ENCODE measurements at places on chromosomes 1 and 21.

- no peak for DNase-seq
These were observed 96.3 kb downstream of the GPATCH2 start for GRCh38 chr1:217534566-217534965.

- no peak for DNase-seq
These were observed 82.9 kb downstream of the STUM start for GRCh38 chr1:226631229-226632000.

GRCh38 chr1:55320891-55321290 lies 105.7 kb upstream of the USP24 start:
- DNase-seq = no peak

- peak; percentile 32 for DNase-seq
These were observed 188.0 kb downstream of the RERE start for GRCh38 chr1:8629241-8630091.

- DNase-seq = peak; percentile 22
These were observed 618 bp downstream of the HNRNPR start for GRCh38 chr1:23343221-23344110.

DNA sequence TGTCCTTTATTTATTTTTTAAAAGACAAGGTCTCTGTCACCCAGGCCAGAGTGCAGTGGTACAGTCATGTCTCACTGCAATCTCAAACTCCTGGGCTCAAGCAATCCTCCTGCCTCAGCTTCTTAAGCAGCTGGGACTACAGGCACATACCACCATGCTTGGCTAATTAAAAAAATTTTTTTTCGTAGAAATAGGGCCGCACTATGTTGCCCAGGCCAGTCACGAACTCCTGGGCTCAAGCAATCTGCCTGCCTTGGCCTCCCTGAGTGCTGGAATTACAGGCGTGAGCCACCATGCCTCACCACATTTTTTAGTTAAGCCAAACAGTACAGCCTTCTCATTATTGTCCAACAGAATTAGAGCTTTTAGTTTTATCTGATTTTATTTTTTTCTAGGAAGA lies 7.4 kb upstream of the ADAR start:
- no peak for DNase-seq

- DNase-seq = no peak
These were observed 98.6 kb upstream of the PPP2R5A start for GRCh38 chr1:212186427-212187207.
